ENCODE measurements at places on chromosomes 1 and 21.

DNA sequence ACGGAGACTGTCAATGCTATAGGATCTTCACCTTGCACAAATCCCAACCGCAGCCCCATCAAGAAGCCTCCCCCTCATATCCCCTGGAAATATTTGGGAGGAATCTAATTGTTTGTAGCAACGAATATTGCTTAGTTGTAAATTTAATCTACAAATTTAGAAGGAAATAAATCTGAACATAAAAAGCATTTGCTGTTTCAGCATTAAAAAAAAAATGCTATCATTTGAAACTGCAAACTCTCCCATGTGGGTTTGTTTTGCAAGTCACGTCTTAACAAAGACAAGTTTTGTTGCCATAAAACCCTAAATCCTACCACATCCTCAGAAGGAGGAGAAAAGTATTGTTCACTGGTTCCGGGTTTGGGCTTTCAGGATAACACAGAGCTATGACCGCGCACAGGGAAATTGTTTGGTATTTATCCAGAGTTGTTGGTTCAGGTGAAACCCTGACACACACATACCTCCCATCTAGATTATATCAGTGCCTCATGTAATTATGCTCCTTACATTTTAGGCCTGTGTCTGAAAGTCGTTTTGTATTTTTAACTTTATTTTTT lies 279.6 kb downstream of the TM2D1 start:
- DNase-seq, result peak; percentile 4

DNA sequence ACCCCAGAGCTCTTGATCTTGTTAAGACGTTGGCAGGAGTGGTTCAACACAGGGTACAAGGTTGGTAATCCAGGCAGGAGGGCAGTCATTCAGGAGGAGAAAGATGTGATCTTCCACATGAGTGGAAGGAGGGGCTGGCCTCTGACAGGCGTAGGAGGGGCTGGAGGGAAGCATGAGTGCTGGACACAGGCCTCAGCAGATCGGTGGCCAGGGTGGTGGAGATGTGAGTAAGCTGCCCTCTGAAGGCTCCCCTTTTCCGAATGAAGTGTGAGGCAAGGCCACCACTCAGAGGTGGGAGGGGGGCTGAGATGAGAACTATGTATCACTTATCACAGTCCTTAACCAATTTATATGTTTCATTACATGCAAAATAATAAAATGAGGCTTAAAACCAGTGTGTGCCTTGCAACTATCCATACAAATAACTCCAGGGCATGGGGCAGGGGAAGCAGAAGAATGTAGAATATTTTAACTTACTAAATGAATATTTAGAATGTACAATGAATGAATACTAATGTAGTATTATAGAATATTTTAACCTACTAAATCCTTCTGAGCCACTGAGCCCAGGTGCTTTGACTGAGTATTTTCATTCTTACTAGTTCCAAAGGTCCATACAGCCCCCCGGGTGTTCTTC lies 103.5 kb upstream of the TLR5 start:
- no peak for DNase-seq

DNA sequence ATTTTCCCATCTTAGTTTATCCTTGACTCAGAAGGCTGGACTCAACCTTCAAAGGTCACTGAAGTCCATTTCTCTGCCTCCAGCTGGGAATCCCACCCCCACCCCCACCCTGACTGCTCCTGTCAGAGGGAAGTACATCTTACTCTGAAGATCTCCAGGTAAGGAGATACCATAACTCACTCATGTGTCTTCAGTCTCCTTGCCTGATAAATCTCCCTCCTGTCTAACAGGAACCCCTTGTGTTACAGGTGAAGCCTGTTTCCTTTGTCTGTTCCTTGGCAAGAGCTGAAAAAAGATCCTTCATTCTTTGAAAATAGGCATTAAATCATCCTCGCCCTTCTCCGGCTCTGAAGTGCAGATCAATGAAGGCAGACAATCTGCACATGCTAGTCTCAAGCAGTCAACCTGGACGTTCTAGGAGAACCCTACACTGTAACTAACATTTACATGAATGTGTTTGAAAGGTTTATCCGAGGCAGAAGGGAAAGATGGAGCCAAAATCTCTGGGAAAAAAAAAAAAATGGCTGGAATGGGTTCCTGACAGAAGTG lies 250.6 kb downstream of the TM2D1 start:
- DNase-seq, result no peak

- peak; percentile 51 for DNase-seq
These were observed 1.9 kb downstream of the WDR26 start for GRCh38 chr1:224432672-224433040.

GRCh38 chr1:112575154-112575804 lies 43.7 kb downstream of the ST7L start:
- no peak for DNase-seq

DNA sequence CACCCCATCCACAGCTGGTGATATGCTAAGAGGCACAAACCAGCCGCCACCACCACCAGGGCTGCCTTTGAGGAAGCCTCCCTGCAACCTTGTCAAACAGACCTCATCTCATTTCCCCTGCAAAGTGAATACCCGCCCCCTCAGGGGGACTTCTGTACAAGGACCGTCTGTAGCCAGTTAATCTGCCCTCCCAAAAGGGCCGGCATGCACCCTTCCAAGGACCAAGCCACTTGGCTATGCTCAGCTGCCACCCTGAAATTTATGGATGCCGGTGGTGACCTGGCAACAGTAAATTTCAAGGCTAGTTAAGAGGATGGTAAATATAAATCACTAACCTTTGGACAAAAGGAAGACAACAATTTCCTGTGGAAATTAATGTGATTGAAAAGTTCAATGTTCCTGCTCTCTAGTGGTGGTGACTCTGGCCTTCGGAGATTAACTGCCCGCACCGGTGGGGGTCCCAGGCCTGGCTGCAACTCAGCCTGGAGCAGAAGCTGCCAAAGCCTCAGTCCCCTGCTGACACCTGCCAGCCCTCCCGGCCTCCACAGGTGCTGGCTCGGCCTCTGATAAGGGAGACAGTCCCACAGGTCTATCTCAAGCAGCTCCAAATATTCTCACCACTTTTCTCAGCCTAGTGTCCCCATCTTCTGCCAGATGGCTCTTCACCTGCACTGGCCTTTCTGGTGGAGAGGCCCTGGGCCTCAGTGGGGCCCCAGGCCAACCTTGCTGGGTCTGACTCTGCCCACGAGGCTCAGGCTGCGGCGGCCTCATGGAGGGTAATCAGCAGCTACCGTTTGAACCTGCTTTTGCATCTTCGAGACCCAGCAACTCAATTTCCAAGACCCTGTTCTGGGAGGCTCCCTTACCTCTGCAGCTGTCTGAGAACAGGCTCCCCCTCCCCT lies 12.2 kb downstream of the TMEM53 start:
- DNase-seq, result no peak

GRCh38 chr1:229848752-229849677 lies 218.0 kb upstream of the GALNT2 start:
- peak; percentile 69 for DNase-seq

DNA sequence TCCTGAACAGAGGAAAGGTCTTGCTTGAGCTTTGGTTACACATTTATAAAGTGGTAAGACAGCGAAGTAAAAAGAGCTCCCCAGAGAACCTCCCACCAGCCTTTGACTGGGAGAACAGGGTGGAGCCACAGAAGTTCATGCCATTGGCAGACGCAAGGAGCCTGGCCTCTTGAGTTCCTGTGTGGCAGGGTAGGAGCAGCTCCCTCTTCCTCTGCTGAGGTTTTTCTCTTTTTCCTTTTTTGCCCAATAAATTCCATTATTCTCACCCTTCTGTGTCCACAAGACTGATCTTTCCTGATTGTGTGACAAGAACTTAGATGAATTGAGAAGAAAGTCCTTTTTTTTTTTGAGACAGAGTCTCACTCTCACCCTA lies 4.3 kb downstream of the THEM4 start:
- DNase-seq, result peak; percentile 19

DNA sequence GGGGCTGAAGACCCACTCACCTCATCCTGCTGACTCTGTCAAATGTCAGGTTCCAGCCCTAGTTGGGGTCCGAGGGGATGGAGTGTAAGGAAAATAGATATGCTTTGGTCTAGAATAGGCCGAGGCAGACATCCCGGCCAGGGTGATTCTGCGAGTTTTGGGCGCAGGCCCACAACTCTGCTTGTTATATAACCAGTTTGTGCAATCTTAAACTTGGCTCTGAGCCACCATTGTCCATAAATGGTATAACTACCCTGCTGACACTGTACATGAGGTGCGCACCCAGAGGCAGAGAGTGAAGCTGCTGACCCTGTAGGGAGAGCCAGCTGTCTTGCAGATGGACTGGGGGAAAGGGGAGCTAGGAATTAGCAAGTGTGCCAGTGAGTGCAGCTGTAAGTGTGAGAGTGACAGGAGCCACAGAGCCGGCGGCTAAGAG lies 1388.8 kb downstream of the AMY1C start:
- DNase-seq, result peak; percentile 78

DNA sequence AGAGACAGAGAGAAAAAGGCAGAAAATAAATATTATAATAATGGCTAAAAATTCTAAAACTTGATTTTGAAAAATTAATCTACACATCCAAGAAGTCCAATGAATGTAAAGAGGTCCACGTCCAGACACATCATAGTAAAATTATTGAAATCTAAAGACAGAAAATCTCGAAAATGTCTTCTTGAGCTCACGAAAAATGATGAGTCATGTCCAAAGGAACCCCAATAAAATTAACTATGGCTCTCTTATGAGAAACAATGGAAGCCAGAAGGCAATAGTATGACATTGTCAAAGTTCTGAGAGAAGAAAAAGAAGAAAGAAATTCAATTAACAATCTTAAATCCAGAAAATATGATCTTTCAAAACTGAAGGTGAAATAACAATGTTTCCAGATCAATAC lies 84.6 kb downstream of the LRRIQ3 start:
- no peak for DNase-seq

GRCh38 chr1:156495401-156496140 lies 5.0 kb downstream of the MEF2D start:
- no peak for DNase-seq

GRCh38 chr1:184480736-184481135 lies 93.9 kb downstream of the C1orf21 start:
- DNase-seq, result no peak

DNA sequence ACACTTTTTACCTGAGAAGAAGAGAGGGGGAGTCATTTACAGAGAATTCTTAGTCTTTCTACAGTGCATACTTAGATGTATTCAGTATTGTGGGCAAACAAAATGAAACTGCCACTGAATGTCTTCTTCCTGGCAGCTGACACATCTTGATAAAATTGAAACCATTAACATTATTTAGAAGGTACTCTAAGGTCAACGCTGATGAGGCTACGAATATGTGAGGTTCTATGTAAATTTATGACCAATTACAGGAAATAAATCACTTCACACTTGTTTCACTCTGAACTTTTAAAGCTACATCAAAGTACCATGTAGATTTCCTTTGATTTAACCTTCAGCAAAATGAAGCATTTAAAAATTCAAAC lies 51.3 kb upstream of the GFI1 start:
- no peak for DNase-seq

Data from T47D (cell line).